Activated CD4-positive, alpha-beta memory T cell treated with anti-CD3 and anti-CD28 coated beads for 36 hours (primary cell): ENCODE measurements at places on chromosomes 2 and 18. TPM values are rescaled to one million over a fixed set of nuclear protein-coding genes. Genes with fewer than 3 reads are reported as not detected.

Gene FBXO15
- total RNA-seq: 0.67 TPM

Gene POTEE
- 0.57 TPM for total RNA-seq

DNA sequence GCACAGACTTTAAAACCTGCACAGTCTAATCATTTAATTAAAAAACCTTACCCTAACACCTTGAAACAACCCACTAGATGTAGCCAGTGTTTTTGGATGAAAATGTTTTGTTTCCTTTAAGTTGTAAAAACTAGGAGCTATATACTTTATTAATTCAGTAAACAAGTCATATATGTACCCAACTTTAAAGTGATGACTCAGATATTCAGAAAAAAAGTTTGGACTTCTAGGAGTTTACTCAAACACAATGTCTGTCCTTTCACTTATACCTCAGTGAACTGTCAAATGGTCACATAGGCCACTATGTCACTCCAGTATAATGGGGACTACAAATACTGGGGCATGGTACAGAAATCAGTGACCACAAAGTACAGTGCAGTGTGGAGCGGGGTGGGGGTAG lies 360.3 kb downstream of the LRRTM1 start:
- no peaks in the 10 kb centered on the region for H3K4me1 ChIP-seq
- no peak overlapping the region for H3K4me3 ChIP-seq
- no peak for DNase-seq
- no peak overlapping the region for H3K27ac ChIP-seq
- H3K27me3 ChIP-seq: peaks cover 2% of the 10 kb centered on the region
- no peaks in the 10 kb centered on the region for H3K36me3 ChIP-seq

DNA sequence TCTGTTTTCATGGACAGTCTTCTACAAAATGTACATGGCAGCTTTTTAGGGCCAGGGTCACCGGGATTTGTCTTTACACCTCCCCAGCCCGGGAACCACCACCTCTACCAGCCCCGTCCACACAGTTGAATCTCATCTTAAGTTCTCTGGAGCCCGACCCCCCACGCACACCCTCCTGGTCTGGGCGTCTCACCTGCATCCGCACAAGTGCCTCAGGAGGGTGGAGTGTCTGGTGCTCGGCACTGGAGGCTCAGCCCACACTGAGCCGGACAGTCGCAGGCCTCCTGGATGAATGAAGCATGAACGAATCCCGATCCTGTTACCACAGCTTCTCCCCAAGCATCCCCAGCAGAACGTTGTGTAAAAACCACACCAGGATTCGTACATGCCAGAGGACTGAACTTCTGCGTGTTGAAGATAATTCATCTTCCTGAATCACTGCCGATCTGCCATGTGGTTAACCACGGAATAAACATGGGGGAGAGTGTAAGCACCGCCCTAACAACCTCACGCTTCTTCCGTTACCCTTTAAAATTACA lies 162.0 kb downstream of the RTP5 start:
- no peaks in the 10 kb centered on the region for H3K36me3 ChIP-seq
- H3K27ac ChIP-seq: no peak overlapping the region
- peaks cover 46% of the 10 kb centered on the region for H3K4me1 ChIP-seq
- DNase-seq: peak; percentile 68

DNA sequence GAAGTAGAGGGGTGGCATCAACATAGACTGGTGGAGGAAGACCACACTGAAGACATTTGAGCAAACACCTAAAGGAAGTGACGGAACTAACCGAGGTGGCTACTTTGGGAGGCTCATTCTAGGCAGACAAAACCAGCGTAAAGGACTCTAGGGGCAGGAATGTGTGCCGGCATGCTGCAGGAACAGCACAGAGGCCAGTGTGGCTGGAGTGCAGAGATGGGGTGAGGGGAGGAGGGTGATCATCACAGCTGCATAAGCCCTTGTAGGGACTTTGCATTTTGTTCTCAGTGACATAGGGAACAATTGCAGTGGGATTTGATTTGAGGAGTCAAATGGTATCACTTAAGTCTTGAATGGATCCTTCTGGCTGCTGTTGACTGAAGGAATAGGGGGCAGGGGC lies 253.5 kb downstream of the NCKAP5 start:
- no peak for DNase-seq
- no peaks in the 10 kb centered on the region for H3K36me3 ChIP-seq
- H3K4me3 ChIP-seq: no peak overlapping the region
- no peaks in the 10 kb centered on the region for H3K27me3 ChIP-seq
